Activated T-cell treated with anti-CD3 and anti-CD28 coated beads, Interleukin-2, amount 50 U/mL, for 72 hours (primary cell): ENCODE measurements at places on chromosomes 7 and 10. TPM values are rescaled to one million over a fixed set of nuclear protein-coding genes. Genes with fewer than 3 reads are reported as not detected.

The C7orf57 gene
- 0.56 TPM for total RNA-seq

DNA sequence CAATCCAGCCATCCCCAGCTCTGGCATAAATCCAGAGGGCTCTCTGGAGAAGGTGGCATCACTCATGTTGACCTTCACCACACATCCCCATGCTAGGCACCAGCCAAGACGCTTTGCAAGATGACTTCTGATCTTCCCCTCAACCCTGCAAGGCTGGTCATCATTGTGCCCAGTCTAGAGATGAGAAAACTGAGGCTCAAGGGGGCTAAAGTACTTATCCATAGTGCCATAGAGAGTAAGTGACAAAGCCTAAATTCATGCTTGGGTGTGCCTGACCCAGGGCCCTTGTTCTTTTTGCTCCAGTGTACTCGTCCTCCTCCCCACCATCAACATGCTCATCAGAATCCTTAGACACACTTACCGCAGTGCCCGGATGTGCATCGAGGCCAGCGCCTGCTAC lies 1.7 kb upstream of the C10orf105 start:
- no peaks in the 10 kb centered on the region for H3K36me3 ChIP-seq
- H3K27me3 ChIP-seq: no peaks in the 10 kb centered on the region
- H3K4me1 ChIP-seq: peaks cover 45% of the 10 kb centered on the region
- no peak overlapping the region for H3K4me3 ChIP-seq
- H3K27ac ChIP-seq: no peak overlapping the region
- DNase-seq: no peak

GRCh38 chr10:109894516-109894915 lies 28.8 kb downstream of the XPNPEP1 start:
- DNase-seq: no peak
- peaks cover 15% of the 10 kb centered on the region for H3K36me3 ChIP-seq
- H3K27me3 ChIP-seq: no peaks in the 10 kb centered on the region

- H3K4me1 ChIP-seq: peaks cover 24% of the 10 kb centered on the region
- no peak for DNase-seq
- no peaks in the 10 kb centered on the region for H3K27me3 ChIP-seq
- no peak overlapping the region for H3K27ac ChIP-seq
Measured at GRCh38 chr7:30154111-30154587, 19.4 kb downstream of the MTURN start.

DNA sequence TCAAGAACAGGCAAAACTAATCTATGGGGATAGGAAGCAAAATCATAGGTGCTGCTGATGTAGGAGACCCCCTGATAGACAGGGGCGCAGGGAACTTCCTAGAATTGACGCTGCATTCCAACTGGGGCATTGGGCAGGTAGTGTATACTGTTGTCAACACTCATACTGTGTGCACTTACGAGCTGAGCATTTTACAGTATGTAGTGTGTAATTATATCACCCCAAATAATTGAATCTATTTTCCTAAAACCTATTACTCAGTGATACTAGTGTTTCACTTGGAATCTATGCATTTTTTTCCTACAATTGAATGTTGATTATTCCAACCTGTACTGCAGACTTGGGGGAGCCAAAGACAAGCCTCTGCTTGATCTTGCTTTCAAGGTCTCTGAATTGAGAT lies 207.0 kb upstream of the PRKCQ start:
- H3K36me3 ChIP-seq: no peaks in the 10 kb centered on the region
- H3K27me3 ChIP-seq: peaks cover 15% of the 10 kb centered on the region
- DNase-seq: no peak
- H3K4me3 ChIP-seq: no peak overlapping the region

GRCh38 chr10:52853704-52854103 lies 81.1 kb upstream of the MBL2 start:
- DNase-seq: no peak
- no peak overlapping the region for H3K27ac ChIP-seq
- H3K4me3 ChIP-seq: no peak overlapping the region
- H3K36me3 ChIP-seq: peaks cover 4% of the 10 kb centered on the region
- H3K27me3 ChIP-seq: no peaks in the 10 kb centered on the region
- H3K4me1 ChIP-seq: no peaks in the 10 kb centered on the region

GRCh38 chr10:80333983-80334382 lies 22.6 kb downstream of the DYDC1 start:
- DNase-seq: no peak
- H3K27ac ChIP-seq: no peak overlapping the region
- H3K36me3 ChIP-seq: no peaks in the 10 kb centered on the region

DNA sequence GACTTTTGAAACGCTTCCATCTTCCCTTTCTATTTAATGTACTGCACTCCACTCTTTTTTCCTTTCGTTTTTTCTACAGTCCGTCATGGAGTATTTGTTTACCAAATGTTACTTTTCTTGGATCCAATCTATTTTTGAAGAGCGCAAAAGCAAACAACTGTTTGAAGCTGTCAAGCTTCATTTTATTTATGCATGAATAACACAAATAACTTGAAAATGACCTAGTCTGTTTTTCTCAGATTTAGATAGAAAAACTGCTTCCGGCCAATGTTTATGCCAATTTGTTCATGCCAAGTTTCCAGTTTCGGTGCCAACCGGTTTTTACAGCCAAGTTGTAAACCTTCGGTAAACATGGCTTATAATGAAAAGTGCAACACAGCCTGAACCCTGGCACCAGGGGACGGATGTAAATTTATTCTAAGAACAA lies 150.9 kb upstream of the KLF6 start:
- peaks cover 9% of the 10 kb centered on the region for H3K36me3 ChIP-seq
- peaks cover 68% of the 10 kb centered on the region for H3K4me1 ChIP-seq
- peak overlapping the region; percentile 67 for H3K4me3 ChIP-seq
- no peaks in the 10 kb centered on the region for H3K27me3 ChIP-seq

- H3K27ac ChIP-seq: no peak overlapping the region
- DNase-seq: no peak
- H3K27me3 ChIP-seq: peaks cover 9% of the 10 kb centered on the region
- H3K4me3 ChIP-seq: no peak overlapping the region
- H3K4me1 ChIP-seq: no peaks in the 10 kb centered on the region
Measured at GRCh38 chr10:59655309-59655708, 54.3 kb downstream of the SLC16A9 start.

The HHEX gene
- 0.67 TPM for total RNA-seq

The HOGA1 gene
- total RNA-seq: not detected

DNA sequence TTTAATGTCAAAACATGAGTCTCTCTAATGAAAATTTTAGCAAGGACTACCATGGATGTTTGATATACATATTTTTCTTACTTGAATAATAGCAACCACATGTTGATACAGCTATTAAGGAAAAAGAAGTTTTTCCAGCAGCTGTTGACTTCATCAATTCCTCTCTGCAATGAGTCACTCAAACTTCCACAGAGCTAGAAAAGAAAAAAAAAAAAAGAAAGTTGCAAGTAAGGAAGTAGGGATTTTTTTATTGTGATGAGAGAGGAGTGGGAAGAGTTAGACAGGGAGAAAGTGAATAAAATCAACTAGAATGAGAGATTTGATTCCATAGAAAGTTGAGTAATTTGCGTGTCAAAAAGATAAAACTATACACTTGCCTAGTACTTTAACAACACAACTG lies 46.2 kb downstream of the CAV1 start:
- H3K4me3 ChIP-seq: no peak overlapping the region
- DNase-seq: no peak
- peaks cover 24% of the 10 kb centered on the region for H3K27me3 ChIP-seq
- H3K27ac ChIP-seq: no peak overlapping the region

DNA sequence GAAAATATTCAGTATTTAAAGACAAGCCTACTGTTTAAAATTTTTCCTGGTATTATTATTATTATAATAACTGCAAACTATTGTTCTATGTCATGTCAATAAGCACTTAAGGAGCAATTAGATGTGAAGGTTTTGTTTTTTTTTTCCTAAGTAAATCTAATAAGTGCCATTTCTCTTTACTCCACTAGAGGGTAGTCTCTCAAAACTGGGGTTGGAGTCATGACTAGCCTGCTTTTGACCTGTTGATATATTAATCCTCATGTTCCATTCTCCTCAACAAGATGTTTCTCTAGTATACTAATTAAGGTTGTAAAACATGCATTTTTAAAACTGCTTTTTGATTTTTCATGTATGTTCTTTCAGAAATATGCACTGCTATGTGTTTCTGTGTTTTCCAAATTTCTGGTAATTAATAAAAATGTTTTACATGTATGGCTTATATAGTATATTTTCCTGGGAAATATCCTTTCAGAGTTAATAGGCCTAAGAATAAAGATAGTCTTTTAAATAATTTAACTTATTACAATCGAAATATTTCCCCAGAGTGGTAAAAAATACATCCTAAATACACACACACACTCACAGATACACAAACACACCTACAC lies 1.0 kb upstream of the LRRN3 start:
- H3K4me1 ChIP-seq: peaks cover 78% of the 10 kb centered on the region
- no peak for DNase-seq
- peaks cover 18% of the 10 kb centered on the region for H3K36me3 ChIP-seq
- peak overlapping the region; percentile 88 for H3K4me3 ChIP-seq
- no peaks in the 10 kb centered on the region for H3K27me3 ChIP-seq
- H3K27ac ChIP-seq: peak overlapping the region; percentile 28

The RPEL1 gene
- 0.12 TPM for total RNA-seq

DNA sequence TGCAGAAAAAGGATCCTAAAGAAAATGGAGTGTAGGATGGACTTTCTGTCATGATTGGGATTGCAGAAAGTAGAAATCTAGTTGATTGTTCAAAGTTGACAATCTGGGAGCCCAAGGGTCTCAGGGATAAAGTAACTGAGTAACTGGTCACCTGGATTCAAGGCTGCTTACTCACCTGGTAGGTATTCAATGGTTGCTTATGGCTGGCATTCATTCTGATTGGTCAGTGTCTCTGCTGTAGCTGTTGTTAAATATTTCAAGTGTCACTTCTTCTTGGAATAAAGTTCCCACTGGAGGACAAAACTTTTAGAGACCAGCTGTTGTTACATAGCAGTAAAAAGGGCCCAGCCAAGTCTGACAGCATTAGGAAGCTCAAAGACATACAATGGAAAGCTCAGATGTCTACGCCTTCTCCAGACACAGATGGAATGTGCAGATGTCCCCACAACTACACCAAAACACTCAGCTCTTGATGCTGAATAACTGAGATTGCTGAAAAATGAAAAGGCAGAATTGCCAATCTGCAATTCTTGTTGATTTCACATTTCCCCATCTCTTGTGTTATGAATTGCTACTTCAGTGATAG lies 106.9 kb downstream of the ZNF467 start:
- H3K4me3 ChIP-seq: no peak overlapping the region
- no peak overlapping the region for H3K27ac ChIP-seq
- H3K36me3 ChIP-seq: no peaks in the 10 kb centered on the region
- peaks cover 56% of the 10 kb centered on the region for H3K27me3 ChIP-seq
- H3K4me1 ChIP-seq: peaks cover 6% of the 10 kb centered on the region

DNA sequence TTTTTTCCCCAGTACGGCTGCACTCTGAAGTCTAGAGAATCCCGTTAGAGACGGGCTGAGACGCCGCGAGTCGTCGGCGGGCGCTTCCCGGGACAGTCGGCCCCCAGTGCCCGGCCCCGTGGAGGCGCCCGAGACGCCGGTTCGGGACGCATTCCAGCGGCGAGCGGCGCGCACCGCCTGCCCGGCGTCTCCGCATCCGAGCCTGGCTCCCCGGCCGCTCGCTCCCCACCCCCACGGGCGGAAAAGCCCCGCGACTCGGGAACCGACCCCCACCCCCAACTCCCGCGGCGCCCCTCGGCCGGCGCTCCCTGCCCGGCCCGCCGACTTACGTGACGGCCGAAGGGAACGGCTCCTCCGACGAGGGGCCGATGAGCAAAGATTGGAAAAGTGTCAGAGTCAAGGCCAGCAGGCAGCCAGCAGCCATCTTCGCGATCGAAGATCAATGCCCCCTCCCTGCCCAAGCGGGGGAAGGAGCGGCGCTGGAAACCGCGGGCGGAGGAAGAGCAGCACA lies 486 bp downstream of the CACNA2D1 start:
- H3K4me1 ChIP-seq: no peaks in the 10 kb centered on the region
- no peaks in the 10 kb centered on the region for H3K36me3 ChIP-seq
- no peak overlapping the region for H3K27ac ChIP-seq
- peaks cover 55% of the 10 kb centered on the region for H3K27me3 ChIP-seq
- H3K4me3 ChIP-seq: peak overlapping the region; percentile 75

DNA sequence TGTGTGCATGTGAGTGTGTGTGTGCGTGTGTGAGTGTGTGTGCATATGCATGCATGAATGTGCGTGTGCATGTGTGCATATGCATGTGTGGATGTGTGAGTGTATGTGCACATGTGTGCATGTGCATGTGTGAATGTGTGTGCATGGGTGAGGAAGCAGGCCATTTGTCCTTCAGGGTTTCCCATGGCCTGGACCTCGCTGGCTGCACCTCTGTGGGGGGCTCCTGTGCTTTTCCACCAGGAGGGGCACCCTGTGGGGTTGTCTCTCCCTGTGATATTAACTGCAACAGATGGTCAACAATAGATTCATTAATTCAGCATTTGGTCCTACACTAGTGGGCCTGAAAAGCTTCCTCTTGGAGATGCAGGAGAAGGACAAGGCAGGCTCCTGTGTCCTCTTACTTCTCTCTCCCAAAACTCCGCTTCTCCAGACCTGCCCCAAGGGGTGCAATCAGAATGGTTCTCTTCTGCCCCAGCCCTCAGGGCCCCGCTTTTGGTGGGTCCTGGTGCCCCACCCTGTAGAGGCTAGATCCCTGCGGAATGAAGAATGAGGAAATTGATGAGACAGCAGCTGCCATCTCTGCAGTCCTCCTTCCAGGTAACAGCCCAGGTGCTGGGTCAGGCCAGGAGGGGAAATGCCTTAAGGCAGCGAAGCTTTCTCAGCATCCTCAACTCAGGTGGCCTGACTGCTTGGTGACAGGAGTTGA lies 41.5 kb upstream of the NUB1 start:
- no peak for DNase-seq
- no peak overlapping the region for H3K4me3 ChIP-seq
- peaks cover 29% of the 10 kb centered on the region for H3K27me3 ChIP-seq
- no peak overlapping the region for H3K27ac ChIP-seq
- H3K4me1 ChIP-seq: peaks cover 13% of the 10 kb centered on the region

The FAM20C gene
- total RNA-seq: not detected

DNA sequence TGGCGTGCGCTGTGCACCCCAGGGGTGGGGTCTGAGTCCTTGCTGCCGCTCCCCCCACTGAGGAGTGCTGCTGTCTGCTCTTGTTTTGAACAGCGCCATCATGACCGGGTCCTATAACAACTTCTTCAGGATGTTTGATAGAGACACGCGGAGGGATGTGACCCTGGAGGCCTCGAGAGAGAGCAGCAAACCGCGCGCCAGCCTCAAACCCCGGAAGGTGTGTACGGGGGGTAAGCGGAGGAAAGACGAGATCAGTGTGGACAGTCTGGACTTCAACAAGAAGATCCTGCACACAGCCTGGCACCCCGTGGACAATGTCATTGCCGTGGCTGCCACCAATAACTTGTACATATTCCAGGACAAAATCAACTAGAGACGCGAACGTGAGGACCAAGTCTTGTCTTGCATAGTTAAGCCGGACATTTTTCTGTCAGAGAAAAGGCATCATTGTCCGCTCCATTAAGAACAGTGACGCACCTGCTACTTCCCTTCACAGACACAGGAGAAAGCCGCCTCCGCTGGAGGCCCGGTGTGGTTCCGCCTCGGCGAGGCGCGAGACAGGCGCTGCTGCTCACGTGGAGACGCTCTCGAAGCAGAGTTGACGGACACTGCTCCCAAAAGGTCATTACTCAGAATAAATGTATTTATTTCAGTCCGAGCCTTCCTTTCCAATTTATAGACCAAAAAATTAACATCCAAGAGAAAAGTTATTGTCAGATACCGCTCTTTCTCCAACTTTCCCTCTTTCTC lies 26.0 kb downstream of the BNIP3 start:
- no peak overlapping the region for H3K4me3 ChIP-seq
- DNase-seq: no peak
- peaks cover 4% of the 10 kb centered on the region for H3K36me3 ChIP-seq
- H3K27me3 ChIP-seq: no peaks in the 10 kb centered on the region
- no peak overlapping the region for H3K27ac ChIP-seq
- no peaks in the 10 kb centered on the region for H3K4me1 ChIP-seq
